Astrocyte (in vitro differentiated cells and primary cell): ENCODE measurements at places on chromosomes 13 and 19. TPM values are rescaled to one million over a fixed set of nuclear protein-coding genes. Genes with fewer than 3 reads are reported as not detected.

- no peak overlapping the region for H3K4me3 ChIP-seq
- no peaks in the 10 kb centered on the region for H3K36me3 ChIP-seq
- no peak for DNase-seq
These were observed 190.9 kb downstream of the COL4A1 start for GRCh38 chr13:110116072-110116487.

Gene KISS1R
- total RNA-seq = not detected in 2 replicates

Gene POGLUT2
- total RNA-seq = 15.1 and 16.8 TPM in 2 replicates

Gene SGCG
- 0.18 and 0.41 TPM in 2 replicates for total RNA-seq
